ENCODE measurements at places on chromosomes 2 and 18. TPM values are rescaled to one million over a fixed set of nuclear protein-coding genes. Genes with fewer than 3 reads are reported as not detected.

The CTLA4 gene
- total RNA-seq: not detected

The PJVK gene
- 0.78 TPM for total RNA-seq

The DQX1 gene
- 5.3 TPM for total RNA-seq

The ASB1 gene
- 15.5 TPM for total RNA-seq

The ADD2 gene
- total RNA-seq: not detected

The TUBA3E gene
- not detected for total RNA-seq

The ST8SIA5 gene
- not detected for total RNA-seq

The NGEF gene
- 7.6 TPM for total RNA-seq

The CYRIA gene
- total RNA-seq: 1.1 TPM

The BOLL gene
- total RNA-seq: not detected

The CYP27C1 gene
- total RNA-seq: 1.1 TPM

The LIMS1 gene
- 58.9 TPM for total RNA-seq

The LOXHD1 gene
- not detected for total RNA-seq

The CYP1B1 gene
- 56.9 TPM for total RNA-seq

The UGT1A4 gene
- total RNA-seq: 0.33 TPM

The CD207 gene
- not detected for total RNA-seq

The HOXD10 gene
- total RNA-seq: not detected

The TMEM17 gene
- total RNA-seq: 2.3 TPM

The PLCD4 gene
- total RNA-seq: 2.6 TPM

The KIF5C gene
- not detected for total RNA-seq

The NDUFB3 gene
- total RNA-seq: 99.2 TPM

The OSR1 gene
- total RNA-seq: 2.7 TPM

The NTSR2 gene
- total RNA-seq: not detected

The GKN1 gene
- total RNA-seq: not detected

The CHMP1B gene
- 64.1 TPM for total RNA-seq

The EVA1A gene
- total RNA-seq: 26.4 TPM

The NAT8 gene
- total RNA-seq: not detected

The TANC1 gene
- total RNA-seq: 34.1 TPM

The ALPG gene
- total RNA-seq: not detected

The MAB21L4 gene
- 20.7 TPM for total RNA-seq

The COLEC12 gene
- not detected for total RNA-seq

The CFC1B gene
- total RNA-seq: not detected

The PLA2R1 gene
- total RNA-seq: 2.1 TPM

The FAM110C gene
- total RNA-seq: 12.9 TPM

The TCF23 gene
- not detected for total RNA-seq

The AP1S3 gene
- 75.5 TPM for total RNA-seq

The IL36A gene
- total RNA-seq: not detected

The NT5C1B gene
- not detected for total RNA-seq

The TGFA gene
- total RNA-seq: 97.0 TPM

The IL18R1 gene
- total RNA-seq: 1.2 TPM

The GNLY gene
- total RNA-seq: not detected

The CHRNA1 gene
- not detected for total RNA-seq

The PARD3B gene
- total RNA-seq: 1.6 TPM

The SERPINB7 gene
- total RNA-seq: 59.1 TPM

The TLX2 gene
- not detected for total RNA-seq

The IL1A gene
- 37.0 TPM for total RNA-seq

The SLC38A11 gene
- not detected for total RNA-seq

The CENPA gene
- 12.6 TPM for total RNA-seq

The TRIM43 gene
- not detected for total RNA-seq

The NOL4 gene
- total RNA-seq: not detected

Data from airway epithelial cell (primary cell).